Left kidney (tissue), 8 donors: ENCODE measurements at places on chromosomes 1 and 21. TPM values are rescaled to one million over a fixed set of nuclear protein-coding genes. Genes with fewer than 3 reads are reported as not detected.

DNA sequence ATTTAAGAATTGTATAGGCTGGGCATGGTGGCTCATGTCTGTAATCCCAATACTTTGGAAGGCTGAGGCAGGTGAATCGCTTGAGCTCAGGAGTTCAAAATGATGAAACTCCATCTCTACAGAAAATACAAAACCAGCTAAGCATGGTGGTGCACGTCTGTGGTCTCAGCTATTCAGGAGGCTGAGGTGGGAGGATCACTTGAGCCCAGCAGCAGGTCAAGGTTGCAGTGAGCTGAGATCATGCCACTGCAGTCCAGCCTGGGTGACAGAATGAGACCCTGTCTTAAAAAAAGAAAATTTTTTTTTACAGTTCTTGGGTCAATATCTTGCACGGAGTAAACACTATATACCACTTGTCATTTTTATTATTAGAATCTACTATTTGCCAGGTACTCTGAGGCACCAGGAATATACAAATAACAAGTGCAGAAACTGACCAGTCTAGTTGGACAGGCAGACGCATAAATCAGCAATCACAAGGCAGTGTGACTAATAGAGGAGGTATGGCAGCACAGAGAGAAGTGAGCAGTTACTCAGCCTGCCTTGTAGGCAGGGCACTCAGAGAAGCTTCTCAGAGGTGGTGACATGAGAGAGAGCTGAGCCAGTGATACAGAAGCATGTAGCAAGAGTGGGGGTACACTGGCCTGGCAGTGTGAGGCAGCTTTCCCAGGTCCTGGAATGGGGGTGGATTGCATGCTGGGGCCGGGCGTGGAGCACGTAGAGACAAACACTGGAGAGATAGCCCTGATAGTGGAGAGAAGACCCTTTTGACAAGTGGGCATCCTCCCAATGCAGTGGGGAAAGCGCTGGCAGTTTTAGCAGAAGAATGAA, 8.0 kb downstream of the PHLDA3 start:
- no peak for DNase-seq

DNA sequence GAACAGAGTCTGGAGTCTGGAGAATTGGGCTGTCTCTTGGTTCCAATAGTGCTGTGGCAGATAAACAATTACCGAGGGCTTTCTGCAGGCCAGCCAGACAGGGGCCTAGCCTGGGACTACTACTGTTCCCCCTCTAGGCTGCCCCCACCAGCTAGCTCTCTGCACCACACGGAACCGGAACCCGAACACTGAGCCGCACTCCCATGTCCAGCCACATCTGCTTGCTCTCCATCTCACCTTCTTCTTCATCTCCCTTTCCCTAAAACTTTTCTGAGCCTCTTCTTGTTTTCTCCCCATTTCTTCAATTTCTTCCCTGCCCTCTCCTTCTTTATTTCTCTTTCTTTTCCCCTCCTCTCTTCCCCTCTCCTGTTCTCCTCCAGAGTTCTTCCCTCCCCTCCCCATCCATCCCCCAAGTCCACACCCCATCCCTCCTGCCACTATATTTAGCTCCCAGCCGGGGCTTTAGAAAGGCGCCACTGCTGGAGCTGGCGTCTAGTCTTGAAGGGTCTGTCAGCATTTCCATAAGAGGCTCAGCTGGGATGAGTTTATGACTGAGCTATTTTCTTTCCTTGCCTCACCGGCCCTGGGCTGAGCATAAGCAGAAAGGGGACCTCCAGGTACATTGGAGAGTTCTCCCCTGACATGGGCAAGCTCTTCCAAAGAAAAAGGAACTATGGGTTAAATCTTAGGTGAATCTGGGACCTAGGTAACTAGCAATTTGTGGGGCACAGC, 25.7 kb upstream of the ATP2B4 start:
- no peak for DNase-seq

DNA sequence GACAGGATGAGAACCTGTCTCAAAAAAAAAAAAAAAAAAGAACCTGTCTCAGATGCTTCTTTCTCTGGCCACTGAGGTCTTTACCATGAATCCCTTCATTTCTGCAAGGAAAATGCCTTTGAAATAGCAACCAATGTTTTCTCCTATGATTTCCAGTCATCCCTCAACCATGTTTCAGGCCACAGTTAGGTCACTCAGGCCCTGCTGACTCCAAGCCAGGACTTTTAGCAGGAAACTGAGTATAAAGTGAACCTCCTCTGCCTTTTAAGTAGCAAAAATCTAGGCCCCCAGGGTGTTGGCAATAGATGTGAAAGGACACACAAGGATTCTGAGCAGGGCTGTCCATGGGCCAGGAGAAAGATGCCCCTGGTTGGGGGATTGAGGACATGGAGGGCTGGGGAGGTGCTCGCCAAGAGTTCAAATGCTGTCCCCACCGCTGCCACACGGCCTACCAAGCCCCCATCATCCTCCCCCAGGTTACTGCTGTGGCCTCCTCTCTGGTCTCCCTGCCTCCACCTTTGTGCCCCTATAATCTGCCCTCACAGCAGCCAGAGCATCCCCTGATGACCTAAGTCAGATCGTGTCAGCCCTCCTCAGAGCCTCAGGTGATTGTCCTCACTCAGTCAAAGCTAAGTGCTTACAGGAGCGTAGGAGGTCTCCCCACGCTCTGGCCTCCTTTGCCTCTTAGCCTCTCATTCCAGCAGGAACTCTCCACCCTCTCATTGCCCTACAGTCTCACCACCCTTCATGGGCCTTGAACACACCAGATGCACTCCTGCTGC, 54.6 kb downstream of the MATN1 start:
- DNase-seq, result no peak

RGS7 gene
- 6.7 TPM for polyA plus RNA-seq

DNA sequence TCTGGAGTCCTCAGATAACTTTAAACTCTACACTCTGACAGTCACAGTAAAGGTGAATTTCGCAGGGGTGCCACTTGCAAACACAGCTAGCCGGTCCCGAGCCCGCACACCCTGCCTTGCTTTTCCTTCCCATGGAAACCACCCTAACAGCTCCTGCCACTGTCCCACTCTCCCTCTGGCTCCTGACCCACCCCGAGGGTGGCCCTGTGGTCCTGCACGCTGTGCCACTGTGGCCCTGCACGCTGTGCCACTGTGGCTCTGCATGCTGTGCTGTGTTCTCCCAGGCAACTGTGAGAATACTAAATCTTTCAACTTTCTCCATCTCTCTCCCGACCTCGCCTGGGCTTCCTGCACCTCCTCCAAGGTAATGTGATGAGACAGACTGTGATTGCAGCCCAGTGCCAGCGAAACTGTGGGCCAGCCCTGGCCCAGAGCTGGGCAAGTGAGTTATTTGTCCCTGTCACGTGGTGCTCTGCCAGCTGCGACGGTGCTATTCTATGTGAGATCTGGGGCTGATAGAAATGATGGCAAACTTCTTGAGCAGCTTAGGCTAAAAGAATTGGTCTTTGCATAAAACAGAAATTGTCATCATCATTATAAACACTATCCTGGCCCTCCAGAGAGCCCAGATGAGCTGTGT, 63.4 kb upstream of the TARBP1 start:
- no peak for DNase-seq

DNA sequence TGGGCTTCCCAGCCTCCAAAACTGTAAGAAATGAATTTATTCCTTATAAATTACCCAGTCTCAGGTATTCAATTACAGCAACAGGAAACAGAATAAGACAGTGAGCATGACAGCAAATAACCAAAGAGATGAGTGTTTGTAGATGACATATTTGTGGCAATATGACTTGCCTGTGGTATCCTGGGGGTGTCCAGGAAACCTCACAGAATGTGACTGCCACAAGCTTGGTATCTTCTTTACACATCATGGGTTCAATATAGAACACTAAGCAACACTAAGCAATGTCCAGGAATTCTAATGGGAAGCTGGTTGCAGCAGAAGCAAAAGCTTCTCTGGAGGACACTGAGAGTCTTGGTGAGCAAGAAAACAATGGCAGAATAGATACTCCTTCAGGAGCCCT, 236.4 kb upstream of the BEND5 start:
- no peak for DNase-seq

- DNase-seq, result no peak
Observed at GRCh38 chr1:37135032-37135431, 100.7 kb upstream of the GRIK3 start.

PPIAL4G gene
- polyA plus RNA-seq, result 0.13 TPM

GRCh38 chr1:84785271-84786036, 95.2 kb upstream of the SSX2IP start:
- DNase-seq, result no peak

SVBP gene
- 60.0 TPM for polyA plus RNA-seq

- DNase-seq, result no peak
Observed at GRCh38 chr1:84208935-84209334, 64.9 kb downstream of the PRKACB start.

DNA sequence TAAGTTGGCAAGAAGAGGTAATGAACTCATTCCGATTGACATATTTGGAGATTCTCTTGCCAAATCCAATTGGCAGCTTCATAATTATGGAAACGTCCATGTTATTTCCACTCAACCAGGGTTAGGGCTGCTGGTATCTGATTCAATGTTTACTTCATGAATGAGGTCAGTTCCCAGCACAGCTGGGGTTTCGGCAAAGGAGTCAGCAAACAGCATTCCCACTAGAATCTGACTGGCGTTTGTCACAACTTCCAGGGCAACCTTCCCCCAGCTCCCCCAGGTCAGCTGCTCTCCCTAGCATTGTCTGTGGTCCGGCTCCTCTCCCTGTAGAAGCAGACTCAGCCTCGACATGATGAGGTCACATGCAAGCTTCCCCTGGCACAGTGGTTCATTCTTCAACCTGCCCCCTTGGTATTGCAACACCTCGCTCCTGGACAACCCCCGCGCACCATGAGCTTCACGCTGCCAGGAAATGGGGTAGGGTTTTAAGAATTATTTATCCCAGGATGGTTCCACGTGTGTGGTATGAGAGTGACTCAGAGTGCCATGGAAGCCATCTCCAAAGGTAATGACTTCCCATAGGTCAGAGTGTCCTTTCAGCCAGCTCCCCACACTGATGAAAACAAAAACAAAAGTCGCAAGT, 100.7 kb upstream of the SLC25A33 start:
- no peak for DNase-seq
